ENCODE measurements at places on chromosomes 4 and X. TPM values are rescaled to one million over a fixed set of nuclear protein-coding genes. Genes with fewer than 3 reads are reported as not detected.

DNA sequence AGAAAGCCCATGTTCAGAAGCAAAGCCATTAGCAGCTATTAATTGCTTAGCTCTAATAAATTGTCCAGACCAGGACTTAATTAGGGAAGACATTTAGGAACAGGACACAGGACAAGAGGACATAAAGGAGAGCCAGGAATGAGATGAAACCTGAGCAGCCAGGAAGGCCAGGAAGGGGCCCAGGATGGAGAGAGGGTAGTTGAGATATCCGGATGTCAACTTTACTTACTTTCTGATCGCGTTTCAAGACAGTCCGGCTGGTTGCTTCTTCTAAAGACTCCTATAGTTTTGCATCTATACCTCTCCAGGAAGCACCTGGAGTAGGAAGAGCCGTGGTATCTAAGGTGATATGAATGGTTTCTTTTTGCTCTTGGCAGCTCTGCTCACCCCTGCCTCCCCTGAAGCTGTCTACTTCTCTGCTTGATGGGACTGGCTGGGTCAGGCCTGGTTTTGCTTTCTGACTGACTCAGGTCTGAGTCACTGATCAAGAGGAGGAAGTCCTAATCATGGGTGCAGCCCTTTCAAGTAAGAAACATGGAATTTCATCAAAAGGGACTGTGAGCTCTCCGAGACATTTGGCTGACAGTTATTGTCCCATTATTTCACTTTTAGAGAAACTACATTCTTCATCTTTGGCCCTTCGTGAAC, 733.3 kb downstream of the RPA4 start:
- no peak overlapping the region for H3K4me3 ChIP-seq
- no peaks in the 10 kb centered on the region for H3K4me1 ChIP-seq
- no peaks in the 10 kb centered on the region for H3K36me3 ChIP-seq
- no peak overlapping the region for H3K27ac ChIP-seq

DNA sequence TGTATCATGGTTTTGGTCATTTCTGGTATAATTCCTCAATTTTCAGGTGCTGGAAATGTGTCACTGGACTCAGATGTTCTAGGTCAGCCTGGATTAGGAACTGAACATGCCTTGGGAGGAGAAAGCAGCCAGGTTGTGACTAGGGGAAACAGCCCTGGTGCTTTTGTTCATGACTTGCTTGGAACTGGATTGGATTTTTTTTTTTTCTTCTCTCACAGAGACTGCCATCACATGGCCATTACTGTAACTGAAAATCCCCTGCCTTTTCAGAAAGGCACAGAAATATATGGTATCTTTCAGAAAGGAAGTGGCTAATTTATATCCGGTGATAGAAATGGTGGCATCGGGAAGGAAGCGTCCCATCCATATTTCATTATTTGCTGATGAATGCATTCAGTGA, 34.6 kb downstream of the SEPTIN11 start:
- no peaks in the 10 kb centered on the region for H3K36me3 ChIP-seq
- H3K4me3 ChIP-seq: no peak overlapping the region
- DNase-seq: peak; percentile 46
- H3K4me1 ChIP-seq: peaks cover 11% of the 10 kb centered on the region
- H3K27me3 ChIP-seq: no peaks in the 10 kb centered on the region

BST1 gene
- total RNA-seq: 13.2 TPM

AADAT gene
- 10.2 TPM for total RNA-seq

VEGFD gene
- total RNA-seq: 0.40 TPM

PF4V1 gene
- total RNA-seq: 4.2 TPM

DNA sequence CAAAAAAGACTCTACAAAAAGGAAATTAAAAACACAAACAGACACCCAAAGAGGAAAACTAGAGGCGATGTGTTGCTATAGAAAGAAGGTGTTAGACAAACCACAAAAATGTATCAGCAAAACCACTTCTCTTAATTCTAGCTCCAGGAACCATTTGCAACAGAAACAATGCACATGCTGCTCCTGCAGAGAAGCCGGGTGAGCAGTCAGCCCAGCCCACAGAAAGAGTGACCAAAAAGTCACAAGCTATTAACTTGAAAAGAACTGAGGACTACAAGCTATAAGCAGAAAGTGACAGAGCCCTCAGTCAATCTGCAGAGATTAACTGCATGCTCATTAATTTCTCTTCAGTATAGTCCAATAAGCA, 96.2 kb upstream of the KLHL13 start:
- H3K4me3 ChIP-seq: no peak overlapping the region
- no peaks in the 10 kb centered on the region for H3K36me3 ChIP-seq
- no peak for DNase-seq
- peaks cover 12% of the 10 kb centered on the region for H3K27me3 ChIP-seq
- H3K27ac ChIP-seq: no peak overlapping the region

- H3K27ac ChIP-seq: no peak overlapping the region
- H3K4me1 ChIP-seq: peaks cover 16% of the 10 kb centered on the region
- no peaks in the 10 kb centered on the region for H3K27me3 ChIP-seq
Observed at GRCh38 chrX:65589304-65589703, 54.7 kb upstream of the LAS1L start.

TMEM144 gene
- total RNA-seq: 16.3 TPM

- H3K4me3 ChIP-seq: no peak overlapping the region
- peaks cover 34% of the 10 kb centered on the region for H3K4me1 ChIP-seq
- H3K27me3 ChIP-seq: peaks cover 23% of the 10 kb centered on the region
- no peak for DNase-seq
- H3K36me3 ChIP-seq: no peaks in the 10 kb centered on the region
Observed at GRCh38 chr4:1547131-1547855, 136.8 kb downstream of the FAM53A start.

Measured in spinal cord (tissue), 10 donors.